T-helper 1 cell (primary cell): ENCODE measurements at places on chromosomes 6 and 20.

DNA sequence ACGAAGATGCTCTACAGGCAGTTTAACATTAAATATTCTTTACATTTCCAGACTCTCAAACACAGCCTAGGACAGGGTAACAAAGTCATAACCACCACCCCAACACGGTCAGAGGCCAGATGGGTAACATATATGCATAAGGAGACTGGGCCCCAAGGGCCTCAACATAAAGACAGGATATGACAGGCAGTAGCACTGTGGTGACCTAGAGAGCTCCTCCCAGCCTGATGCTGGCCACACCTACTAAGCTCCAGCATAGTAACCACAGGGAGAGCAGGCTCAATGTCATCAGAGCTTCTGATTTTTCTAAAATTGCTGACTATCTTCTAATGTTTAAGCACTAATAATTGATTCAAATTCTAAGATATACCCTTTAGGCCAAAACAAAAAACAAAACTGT, 21.7 kb downstream of the SMLR1 start:
- peak; percentile 3 for DNase-seq

GRCh38 chr20:39289316-39289715, 327.2 kb downstream of the DHX35 start:
- DNase-seq: no peak

DNA sequence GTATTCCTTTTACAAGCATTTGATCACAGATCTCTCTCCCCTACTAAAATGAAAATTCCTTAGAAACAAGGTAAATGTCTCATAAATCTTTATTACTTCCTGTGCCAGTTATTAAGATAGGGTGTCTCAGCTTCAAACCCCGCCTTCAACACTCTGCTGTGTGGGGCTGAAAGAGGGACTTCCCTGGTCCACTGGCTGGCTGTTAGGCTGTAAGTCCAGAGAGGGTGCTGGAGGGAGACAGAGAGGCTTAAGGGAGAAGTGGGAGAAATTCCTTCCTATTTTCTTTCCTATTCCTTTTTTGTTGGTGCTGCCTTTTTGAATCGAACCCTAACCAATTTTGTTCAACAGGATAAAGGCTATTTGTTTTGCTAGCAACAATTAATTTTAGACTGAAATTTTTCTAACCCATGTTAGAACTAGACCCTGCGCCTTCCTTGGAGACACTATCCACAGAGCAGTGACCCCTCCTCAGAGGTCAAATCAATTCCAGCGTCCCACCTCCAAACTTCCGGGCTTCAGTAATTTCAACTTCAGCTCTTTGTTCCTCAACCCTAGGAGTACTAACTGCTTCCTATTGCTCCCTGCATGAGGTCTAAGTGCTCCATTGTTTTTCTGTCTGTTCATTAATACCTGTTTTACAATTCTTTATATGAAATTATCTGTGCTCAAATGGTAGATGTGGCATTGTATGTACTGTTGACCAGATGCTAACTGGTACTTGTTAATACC, 207.5 kb upstream of the OPRM1 start:
- no peak for DNase-seq

DNA sequence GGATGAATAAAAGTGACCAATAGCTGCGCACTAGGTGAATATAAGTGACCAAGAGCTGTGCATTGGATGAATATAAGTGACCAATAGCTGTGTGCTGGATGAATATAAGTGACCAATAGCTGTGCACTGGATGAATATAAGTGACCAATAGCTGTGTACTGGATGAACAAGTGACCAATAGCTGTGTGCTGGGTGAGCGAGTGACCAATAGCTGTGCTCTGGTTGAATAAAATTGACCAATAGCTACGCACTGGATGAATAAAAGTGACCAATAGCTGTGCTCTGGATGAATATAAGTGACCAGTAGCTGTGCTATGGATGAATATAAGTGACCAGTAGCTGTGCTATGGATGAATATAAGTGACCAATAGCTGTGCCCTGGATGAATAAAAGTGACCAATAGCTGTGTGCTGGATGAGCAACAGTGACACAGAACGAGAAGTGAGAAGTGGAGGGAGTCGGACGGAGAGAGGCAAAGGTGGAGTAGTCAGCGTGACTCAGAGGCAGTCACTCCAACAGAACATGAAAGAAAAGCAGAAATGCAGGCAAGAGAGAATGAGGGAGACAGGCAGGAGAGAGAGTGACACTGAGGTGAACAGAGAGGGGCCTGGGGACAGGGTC, 38.5 kb downstream of the RBM38 start:
- no peak for DNase-seq

DNA sequence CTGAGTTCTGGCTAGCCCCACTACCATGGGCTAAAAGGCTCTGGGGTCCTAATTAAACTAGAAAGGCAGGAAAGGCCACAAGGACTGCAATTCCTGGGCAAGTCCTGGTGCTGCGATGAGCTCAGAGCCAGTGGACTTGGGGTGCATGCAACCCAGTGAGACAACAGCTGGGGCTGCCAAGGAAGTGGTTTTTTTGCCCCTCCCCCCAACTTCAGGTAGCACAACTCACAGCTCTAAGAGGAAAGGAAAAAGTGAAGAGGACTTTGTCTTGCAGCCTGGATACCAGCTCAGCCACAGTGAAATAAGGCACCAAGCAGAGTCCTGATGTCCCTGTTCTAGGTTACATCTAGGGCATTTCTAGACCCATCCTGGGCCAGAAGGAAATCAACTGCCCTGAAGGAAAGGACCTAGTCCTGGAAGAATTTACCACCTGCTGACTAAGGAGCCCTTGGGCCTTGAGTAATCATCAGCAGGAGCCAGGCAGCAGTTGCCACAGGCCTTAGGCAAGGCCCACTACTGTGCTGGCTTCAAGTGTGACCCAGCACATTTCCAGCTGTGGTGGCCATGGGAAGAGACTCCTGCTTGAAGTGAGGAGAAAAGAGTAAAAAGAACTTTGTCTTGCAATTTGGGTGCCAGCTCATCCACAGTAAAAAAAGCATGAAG, 358.4 kb downstream of the BTBD3 start:
- DNase-seq: no peak

GRCh38 chr20:58891086-58891717, 38.7 kb downstream of the GNAS start:
- DNase-seq: peak; percentile 71

- DNase-seq: no peak
Measured at GRCh38 chr20:59662161-59662560, 57.8 kb downstream of the PHACTR3 start.

DNA sequence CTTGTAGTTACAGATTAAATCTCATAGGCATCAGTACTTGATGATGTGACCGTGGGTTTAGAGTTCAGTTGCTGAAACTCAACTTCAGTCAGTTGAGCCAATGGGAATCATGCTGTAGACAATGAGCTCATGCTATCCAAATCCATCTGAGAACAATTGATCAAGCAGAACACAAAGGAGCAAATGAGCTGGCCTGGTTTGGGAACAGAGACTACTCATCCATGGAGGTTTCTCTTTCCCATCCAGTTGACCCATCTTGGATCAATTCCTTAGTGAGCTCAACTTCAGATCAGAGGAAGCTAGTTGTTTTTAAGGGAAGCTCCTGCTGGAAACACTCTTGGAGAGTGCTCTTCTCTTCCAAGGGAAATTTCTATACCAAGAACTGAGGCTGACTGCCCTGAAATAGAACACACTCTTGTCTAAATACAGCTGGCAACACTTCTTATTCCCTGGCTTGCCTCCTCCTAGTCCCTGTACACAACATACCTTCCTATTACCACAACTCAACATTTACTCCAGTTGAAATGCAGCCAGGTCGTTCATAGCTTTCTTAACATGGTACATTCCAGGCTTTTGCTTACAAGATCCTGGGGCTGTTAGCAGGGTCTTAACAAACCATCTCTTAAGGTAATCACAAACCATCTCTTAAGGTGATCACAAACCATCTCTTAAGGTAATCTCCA, 203.9 kb upstream of the PRDM1 start:
- no peak for DNase-seq

DNA sequence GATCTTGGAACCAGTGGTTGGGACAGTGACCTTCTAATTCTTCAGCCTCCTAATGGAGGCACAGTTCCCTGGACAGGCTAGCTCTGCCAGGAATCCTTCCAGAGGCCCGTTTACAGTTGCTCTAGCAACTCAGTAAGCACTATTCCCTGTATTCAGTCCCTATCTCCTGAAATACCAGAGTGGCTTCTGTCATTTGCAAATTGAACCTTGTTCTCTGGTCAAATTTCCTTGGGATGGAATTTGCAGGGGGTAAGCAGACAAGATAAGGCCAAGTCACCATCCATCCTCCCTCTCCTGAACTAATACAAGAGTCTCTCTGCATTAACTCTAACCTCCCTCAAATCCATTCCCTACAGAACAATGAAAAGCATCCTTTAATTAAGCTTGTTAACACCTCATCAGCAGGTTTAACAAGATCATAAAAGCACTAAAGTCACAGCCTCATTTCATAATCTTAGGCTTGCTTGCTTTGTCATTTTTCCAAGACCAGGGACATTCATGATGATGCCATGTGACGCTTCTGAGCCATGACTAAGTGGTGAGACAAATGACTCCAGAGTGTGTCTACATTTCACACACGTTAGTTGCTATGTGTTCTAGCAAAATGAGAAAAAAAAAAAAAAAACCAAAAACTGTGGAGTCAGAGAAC, 37.1 kb downstream of the SLC22A23 start:
- DNase-seq: no peak

- DNase-seq: no peak
Measured at GRCh38 chr20:53712212-53712977, 118.8 kb upstream of the ZNF217 start.

DNA sequence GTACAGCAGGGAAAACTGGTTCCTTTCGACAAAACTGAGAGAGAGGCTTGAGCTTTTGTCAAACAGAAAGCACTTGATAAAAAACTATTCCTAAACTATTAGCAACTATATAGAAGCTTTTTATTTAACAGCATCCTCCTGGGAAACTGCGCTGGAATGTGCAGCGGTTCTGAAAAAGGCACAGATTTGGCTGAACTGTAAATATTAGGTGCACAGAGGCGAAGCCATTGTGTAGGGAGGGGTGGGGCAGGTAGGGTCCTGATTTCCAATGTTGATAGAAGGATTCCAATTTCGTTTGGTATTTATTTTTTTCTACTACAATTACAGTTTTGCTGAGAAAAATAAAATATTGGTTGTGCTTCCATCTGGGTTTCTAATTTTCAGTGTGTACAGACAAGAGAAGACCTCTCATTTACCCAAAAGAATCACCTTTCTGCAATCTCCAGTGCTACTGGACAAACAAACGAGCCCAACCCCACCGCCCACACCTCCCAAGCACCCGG, 698 bp upstream of the SH3BGRL2 start:
- DNase-seq: no peak

GRCh38 chr6:151514000-151514730, 20.3 kb downstream of the CCDC170 start:
- no peak for DNase-seq

DNA sequence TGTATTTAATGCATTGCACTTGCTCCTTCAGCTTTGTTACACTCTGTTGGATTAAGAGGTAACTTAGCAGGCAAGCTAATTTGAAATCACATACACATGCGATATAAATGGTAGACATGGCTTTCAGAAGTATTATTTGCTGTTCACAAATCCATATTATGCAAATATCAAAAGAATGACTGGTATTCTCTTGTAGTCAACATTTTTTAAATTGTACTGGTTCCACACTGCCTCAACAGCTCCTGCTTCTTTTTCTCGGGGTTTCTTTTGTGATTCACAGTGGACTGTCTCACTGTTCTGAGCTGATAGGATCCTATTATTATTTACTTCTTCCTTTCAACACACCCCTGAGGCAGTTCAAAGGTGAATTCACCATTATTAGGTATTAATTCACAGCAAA, 927.4 kb downstream of the KIF16B start:
- no peak for DNase-seq

DNA sequence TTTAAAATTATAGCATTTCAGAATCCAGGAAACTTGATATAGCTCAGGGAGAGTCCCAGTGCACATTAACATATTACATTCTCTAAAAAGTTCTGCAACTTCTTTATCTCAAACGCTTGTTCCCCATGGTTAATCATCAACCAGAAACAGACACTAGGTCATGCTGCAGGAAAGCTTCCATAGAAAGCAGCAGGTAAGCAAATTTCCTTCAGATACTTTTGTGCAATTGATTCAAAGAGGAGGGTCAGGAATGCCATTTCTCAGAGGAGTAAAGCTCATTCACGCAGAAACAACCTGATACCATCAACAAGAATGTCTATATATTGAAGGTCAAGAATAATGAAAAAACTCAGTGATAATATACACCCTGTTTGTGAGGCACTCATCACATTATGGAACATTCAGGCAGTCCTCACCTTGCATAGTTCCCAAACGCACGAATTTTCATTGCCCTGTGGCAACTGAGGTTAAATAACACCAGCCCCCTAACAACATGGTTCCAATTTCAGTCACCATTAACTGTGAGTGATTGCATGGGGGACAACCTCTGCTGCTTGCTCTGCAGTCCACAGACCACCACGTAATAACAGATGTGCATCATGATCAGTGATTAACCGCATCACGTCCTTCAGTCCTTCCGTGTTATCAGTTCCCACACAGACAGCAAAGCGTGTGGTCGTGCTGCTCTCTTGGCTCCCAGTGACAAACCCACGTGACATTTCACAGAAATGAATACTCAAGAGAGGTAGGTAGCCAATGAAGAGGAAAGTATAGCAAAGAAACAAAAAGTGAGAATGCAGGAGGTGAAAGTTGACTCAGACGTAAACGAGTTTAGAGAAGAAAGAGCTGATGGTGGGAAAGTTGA, 95.7 kb downstream of the LY86 start:
- no peak for DNase-seq

- DNase-seq: no peak
Measured at GRCh38 chr6:89386917-89387491, 25.1 kb downstream of the RRAGD start.

- no peak for DNase-seq
Measured at GRCh38 chr20:49657118-49657901, 56.4 kb downstream of the B4GALT5 start.

DNA sequence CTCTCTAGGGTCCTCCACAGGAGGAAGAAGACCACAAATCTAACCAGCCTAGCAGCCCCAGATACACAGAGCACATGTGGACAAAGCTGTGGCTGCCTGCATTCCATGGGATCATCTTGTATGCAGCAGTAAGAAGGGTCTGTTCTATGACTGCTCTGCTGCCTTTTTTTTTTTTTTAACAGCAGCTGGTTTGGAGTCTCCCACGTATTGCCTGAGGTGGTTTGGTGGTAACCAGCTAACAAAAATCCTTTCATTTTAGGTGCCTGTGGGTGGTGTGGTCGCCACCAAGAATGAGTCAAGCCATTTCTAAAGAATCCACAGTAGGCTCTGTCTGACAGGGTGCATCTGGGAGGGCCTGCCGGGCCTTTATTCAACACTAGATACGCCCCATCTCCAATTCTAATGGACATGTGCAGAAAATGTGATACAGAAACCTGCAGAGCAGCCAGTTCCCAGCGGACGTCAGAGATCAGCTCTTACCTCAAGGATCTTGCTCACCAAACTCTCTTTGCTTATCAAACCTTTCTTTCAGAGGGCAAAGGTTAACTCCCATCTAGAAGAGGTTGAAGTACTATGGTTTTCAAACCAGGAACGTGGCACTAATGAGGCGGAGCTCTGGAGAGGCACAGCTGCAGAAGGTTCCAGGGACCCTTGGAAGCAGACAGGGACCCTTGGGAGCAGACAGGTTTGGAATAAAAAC, 32.0 kb downstream of the GNAS-AS1 start:
- no peak for DNase-seq

GRCh38 chr20:8306937-8307336, 174.9 kb downstream of the PLCB1 start:
- DNase-seq: no peak
